Stimulated activated CD4-positive, alpha-beta T cell treated with anti-CD3 and anti-CD28 coated beads, Interleukin-2, amount 100 ng/mL, for 24 hours (primary cell): ENCODE measurements at places on chromosomes 1 and 21.

DNA sequence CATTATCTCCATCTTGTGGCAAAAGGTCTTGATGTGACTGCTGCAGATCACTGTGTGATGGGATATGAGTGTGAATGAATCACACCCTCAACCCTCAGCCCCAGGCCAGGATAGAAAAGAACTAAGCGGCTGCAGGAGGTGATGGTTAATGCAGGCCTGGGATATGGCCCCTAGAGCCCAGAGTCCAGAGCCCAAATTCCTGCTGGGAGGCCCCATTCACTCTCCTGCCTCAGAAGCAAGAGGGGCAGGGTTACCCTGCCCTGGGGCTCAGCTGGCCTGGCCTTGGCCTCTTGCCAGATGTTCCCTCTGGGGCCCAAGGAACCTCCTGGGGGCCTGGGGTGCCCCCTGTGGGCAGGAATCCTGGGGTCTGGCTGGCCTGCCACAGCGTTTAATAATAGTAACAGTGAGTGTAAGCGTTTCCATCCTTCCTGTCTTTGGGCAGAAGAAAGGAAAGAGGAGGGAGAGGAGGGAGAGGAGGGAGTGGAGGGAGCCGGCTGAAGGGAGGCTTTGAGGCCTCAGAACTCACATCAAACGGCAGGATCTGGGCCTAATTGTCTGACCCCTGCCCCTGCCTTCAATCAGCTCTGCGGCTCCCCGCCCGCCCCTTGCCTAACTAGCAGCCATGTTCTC is 26.2 kb downstream of the DMAP1 start:
- no peak for DNase-seq

GRCh38 chr1:53341961-53342707 is 14.3 kb upstream of the LRP8 start:
- no peak for DNase-seq

GRCh38 chr1:175208773-175209492 is 16.4 kb upstream of the KIAA0040 start:
- no peak for DNase-seq

- DNase-seq = no peak
These were observed 7.5 kb upstream of the DPT start for GRCh38 chr1:168736520-168736919.

DNA sequence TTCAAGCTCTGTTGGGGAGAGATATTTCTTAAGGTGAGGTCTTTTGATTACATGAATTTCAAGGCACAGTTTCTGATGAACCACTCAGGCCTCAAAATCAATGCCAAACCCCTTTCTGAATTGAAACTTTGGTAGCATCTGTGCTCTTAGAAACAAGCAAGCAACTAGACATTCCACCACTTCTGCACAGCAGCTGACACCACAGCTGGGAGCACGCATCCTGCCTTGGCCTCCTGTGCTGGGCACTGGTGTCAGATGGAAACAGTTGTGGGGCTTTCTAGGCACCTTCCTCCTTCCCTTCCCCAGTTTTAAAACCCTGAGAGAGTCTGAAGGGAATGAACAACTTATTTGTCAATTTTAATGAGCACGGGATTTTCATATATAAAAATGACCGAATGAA is 360.2 kb downstream of the ADGRL2 start:
- DNase-seq = no peak

DNA sequence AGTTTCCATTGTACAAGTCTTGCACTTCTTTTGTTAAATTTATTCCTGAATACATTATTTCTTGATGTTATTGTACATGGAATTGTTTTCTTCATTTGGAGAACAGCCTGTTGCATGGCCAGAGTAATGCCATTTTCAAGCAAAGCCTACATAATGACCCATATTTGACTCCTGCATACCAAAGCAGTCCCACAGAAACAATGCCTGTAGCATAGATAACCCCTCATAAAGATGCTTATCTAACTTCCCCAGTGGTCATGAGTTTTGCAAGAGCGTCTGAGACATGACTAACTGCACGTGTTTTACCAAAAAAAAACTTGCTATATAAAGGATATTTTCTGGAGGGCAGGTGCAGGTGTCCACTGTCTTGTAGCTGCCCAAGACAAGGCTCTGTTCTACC is 30.3 kb upstream of the RLF start:
- no peak for DNase-seq

- DNase-seq = no peak
These were observed at the start of gene SLC9C2 for GRCh38 chr1:173603056-173603591. SLC9C2 (minus strand) TSS chr1:173603072; CDS start chr1:173601776, 1,296 bp downstream.

GRCh38 chr21:44527156-44527982 is 12.6 kb downstream of the KRTAP10-1 start:
- no peak for DNase-seq

- no peak for DNase-seq
These were observed 132.4 kb downstream of the HMGB4 start for GRCh38 chr1:33996281-33996680.

GRCh38 chr1:236159704-236160539 is 17.6 kb downstream of the GPR137B start:
- DNase-seq = no peak

DNA sequence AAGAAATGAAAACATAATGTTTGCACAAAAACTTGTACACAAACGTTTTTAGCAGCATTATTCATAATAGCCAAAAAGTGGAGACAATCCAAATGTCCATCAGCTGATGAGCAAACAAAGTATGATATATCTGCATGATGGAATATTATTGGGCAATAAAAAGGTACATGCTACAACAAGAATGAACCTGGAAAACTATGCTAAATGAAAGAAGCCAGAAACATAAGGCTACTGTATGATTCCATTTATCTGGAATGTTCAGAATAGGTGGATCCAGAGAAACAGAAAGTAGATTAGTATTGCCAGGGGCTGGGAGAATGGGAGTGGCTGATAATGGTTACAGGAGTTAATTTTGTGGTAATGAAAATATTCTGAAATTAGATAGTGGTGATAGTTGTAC is 19.0 kb downstream of the FBXO28 start:
- no peak for DNase-seq
